ENCODE measurements at places on chromosomes 3 and 15.
A peak's percentile ranks its signal among the peaks of the same experiment; 100 is the strongest.

DNA sequence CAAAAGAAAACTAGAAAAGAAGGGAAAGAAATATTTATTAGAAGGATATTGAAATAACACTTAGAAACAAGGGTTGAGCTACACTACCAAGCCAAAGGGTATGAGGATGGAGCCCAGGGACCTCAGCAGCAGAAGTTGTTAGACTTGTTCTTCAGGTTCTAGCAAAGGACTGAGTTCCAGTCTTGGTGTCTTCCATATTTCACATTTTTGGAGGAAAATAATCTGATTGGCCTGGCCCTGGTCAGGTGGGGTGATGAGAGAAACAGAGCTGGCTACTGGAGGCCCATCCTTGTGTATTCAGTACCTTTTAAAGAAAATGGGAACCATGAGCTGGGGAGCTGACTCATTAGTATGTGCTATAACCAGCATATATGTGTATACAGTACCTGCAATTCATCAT lies 28.2 kb downstream of the PPP4R2 start:
- no peak for DNase-seq

DNA sequence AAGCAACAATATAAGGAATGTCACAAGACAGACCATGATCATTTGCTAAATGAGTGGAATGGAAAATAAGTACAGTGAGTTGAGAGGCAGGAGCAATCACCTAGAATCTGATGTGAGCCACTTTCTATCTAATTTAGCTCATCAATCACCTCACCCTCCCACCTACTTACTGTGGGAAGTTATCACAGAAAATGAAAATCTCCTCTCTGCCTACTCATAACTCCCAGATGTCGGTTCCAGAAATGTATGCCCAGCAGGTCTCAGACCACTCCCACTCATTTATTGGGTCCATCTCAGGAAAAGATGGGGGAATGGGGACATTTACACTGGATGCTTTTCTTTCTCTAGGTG lies 270.9 kb downstream of the FHIT start:
- no peak for DNase-seq

DNA sequence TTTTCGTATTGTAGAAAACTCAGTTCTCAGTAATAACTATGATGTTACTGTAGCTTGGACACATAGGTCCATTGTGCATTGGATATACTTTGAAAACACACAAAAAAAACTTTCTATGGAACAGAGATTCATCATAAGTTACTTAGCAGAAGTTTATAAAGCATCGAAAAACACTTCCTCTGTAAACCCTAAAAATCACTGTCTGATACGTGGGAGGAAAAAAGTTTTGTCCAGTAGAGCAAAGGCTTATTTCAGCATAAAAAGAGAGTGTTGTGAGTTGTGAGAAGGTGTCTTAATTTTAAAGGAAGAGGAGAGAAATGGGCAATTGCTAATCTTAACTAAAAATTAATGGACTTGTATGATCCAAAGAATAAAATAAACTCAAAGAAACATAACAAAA lies 64.8 kb downstream of the OSTN start:
- DNase-seq: no peak

DNA sequence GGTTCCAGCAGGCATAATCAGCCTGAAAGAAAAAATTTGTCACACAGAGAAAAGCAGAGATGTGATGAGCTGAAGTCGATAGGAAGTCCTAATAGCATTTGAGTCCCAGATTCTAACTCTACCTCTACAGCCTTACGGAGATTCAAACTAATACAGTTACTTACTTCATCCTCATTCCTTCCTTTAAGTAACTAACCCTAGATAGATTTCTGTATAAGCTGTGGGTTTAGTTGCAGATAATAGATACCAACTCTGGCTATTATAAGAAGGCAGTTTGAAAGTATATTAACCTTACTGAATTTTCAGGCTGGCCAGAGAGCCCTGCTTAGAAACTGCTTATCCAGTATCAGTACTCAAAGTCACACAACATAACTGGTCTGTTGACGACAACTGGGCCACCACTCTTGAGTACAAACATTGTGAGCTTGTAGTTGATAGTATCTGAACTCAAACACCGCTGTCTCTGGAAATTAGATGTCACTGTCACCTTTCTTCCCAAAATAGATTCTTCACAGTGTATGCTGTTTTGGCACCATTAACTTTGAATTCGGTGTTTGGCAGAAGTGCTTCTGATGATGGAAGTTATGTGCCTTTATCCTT lies 484.3 kb downstream of the DIPK2A start:
- no peak for DNase-seq

DNA sequence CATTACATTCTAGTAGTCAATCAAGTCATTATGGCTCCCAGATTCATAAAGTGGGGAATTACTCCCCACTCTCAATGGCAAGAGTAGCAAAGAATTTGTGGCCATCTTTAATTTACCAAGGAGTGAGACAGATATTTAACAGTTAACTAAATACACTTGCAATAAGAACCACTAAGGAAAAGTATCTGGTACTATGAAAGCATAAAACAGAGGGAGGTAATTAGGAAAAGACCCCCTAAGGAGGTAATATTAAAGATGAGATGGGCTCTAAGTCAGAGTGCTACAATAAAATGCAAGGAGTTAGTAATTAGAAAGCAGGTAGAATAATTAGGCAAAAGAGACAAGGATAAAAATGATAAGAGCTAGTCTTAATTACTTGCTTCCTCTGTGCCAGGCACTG lies 301.9 kb downstream of the CHL1 start:
- no peak for DNase-seq

GRCh38 chr3:177687291-177687690 lies 490.0 kb upstream of the TBL1XR1 start:
- no peak for DNase-seq

- DNase-seq: no peak
These were observed 3.5 kb upstream of the MNS1 start for GRCh38 chr15:56468401-56468800.

- DNase-seq: peak; percentile 53
These were observed 463.6 kb upstream of the KCNMB2 start for GRCh38 chr3:178072391-178073305.

GRCh38 chr15:75606711-75607699 lies 18.5 kb downstream of the SNUPN start:
- no peak for DNase-seq

- no peak for DNase-seq
These were observed 115.0 kb downstream of the ALDH1A2 start for GRCh38 chr15:57950381-57950946.

GRCh38 chr15:90762109-90762508 lies 45.0 kb downstream of the BLM start:
- DNase-seq: no peak

DNA sequence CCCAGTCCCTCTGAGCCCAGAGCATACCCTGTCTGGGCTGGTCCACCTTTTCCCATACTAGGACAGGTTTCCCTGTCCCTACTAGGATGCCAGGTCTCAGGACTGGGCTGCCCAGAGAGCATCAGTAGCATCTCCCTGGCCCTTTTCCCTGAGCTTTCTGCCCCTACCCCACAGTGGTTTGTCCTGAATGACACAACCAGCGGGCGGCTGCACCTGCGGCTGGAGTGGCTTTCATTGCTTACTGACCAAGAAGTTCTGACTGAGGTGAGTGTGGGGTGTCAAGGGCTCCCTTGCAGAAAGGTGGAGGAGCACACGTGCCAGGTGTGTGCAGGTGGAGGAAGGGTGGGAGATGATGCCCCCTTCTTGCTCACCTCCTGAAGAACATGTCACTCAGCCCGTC lies 33.5 kb downstream of the ESYT3 start:
- no peak for DNase-seq

DNA sequence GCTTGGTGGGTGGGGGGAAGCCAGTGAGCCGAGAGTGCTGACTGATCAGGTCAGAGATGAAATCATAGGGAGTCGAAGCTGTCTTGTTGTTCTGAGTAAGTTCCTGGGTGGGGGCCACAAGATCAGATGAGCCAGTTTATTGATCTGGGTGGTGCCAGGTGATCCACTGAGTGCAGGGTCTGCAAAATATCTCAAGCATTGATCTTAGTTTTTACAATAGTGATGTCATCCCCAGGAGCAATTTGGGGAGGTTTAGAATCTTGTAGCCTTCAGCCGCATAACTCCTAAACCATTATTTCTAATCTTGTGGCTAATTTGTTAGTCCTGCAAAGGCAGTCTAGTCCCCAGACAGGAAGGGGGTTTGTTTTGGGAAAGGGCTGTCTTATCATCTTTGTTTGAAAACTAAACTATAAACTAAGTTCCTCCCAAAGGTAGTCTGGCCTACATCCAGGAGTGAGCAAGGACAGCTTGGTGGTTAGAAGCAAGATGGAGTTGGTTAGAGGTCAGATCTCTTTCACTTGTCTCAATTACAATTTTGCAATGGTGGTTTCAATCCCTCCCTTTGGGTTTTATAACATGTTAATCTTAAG lies 18.7 kb upstream of the MTMR14 start:
- no peak for DNase-seq

DNA sequence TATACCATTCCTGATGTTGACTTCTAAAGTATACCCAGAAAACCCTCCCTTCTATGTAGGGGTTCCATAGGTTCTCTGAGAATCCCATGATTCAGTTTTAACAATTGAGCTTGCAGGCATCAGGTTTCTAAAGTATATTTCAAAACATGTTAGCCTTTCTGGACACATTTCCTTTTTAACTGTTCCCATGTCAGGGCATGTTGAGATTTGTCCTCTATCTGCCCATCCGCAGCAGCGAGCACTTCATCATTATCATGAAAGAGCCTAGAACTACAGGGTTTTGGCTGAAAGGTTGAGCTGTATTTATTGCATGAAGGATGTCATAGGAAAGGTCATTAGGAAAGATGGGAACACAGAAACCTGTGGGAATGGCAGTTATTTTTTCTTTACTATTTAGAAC lies 201.1 kb upstream of the BHLHE40 start:
- no peak for DNase-seq
